GM03348 (cell line): ENCODE measurements at places on chromosomes 12 and 14.

- DNase-seq, result no peak
These were observed 2.1 kb upstream of the EMC9 start for GRCh38 chr14:24143511-24143910.

DNA sequence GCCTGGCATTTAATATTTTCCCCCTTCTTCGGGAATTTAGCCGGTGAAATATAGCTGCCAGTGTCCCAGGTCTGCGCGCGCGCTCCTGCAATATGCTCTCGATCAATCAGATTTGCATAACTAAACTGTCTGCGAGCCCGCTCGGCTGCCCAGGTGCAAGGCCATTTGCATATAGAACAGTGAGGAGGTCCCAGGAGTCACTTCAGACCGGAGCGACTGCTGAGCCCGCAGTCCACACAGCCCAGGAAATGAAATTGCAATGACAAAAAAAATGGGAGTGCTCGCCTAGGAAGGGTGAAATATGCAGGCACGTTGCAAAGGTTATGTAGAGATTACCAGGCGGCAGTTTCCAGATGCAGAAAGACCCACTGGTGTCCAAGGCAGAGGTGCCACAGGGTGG lies 228.5 kb downstream of the VRK1 start:
- DNase-seq, result no peak

- DNase-seq, result peak; percentile 76
These were observed 332.0 kb downstream of the CACNA1C start for GRCh38 chr12:2384533-2385351.

GRCh38 chr12:90909069-90909770 lies 45.8 kb downstream of the CCER1 start:
- peak; percentile 50 for DNase-seq

GRCh38 chr14:25658988-25659387 lies 609.0 kb upstream of the STXBP6 start:
- DNase-seq, result no peak
